ENCODE measurements at places on chromosomes 6 and 20.

DNA sequence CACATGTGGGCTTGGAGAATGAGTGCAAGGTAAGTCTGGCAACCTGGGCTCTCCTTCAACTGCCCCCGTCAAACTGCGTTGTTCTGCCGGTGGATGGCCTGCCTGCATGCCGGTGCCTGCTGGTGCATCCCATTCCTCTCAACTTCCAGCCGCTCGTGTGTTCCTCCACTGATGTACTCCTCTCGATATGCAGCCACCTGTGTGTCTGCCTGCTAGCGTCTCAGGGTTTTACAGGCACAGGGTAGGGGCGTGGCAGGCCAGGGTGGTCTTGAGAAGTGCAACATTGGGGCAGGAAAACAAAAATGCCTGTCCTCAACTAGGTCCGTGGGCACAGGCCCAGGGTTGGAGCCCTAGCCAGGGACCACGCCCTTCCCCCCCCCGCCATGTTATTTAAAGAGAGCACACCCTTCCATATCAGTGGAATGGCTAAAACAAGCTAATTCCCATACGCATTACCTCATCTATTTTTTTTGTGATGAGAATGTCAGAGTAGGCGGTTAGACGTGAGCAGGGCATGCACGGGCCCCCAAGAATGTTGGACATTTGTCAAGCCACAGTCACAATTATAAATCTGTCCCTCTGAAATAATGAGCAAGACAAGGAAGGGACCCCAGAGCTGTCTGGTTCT lies 33.2 kb downstream of the SERPINB6 start:
- no peak for DNase-seq

GRCh38 chr6:36650848-36651478 lies 27.6 kb upstream of the CDKN1A start:
- peak; percentile 67 for DNase-seq

- DNase-seq = no peak
These were observed 10.8 kb upstream of the TBCC start for GRCh38 chr6:42756722-42757121.

- DNase-seq = peak; percentile 49
These were observed 288.0 kb downstream of the ADGB start for GRCh38 chr6:146886587-146887446.

GRCh38 chr20:21967481-21967880 lies 262.0 kb downstream of the PAX1 start:
- DNase-seq = no peak

- no peak for DNase-seq
These were observed 3.0 kb downstream of the CASS4 start for GRCh38 chr20:56414842-56415765.
